ENCODE measurements at places on chromosomes 3 and 15. TPM values are rescaled to one million over a fixed set of nuclear protein-coding genes. Genes with fewer than 3 reads are reported as not detected.

- DNase-seq, result no peak
Observed at GRCh38 chr3:170162630-170163029, 18.9 kb downstream of the PHC3 start.

DNA sequence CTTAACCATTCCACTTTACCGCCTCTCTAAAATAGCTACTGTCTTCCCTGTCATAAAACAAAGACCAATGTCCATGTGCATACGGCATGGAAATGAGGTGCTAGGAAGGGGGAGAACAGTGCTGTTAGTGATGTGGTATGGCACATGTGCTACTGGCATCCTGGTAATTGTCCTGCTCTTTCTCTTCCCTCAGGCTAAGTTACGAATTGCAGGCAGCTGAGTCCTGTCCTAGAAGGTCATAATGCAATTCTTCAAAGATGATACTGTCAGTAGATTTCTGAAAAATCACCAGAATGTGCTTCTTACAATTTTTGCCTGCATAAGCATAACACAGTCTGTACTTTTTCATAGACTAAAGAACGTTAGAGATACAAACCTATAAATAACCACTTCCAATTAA lies 216.8 kb downstream of the RSL24D1 start:
- DNase-seq, result no peak

DNA sequence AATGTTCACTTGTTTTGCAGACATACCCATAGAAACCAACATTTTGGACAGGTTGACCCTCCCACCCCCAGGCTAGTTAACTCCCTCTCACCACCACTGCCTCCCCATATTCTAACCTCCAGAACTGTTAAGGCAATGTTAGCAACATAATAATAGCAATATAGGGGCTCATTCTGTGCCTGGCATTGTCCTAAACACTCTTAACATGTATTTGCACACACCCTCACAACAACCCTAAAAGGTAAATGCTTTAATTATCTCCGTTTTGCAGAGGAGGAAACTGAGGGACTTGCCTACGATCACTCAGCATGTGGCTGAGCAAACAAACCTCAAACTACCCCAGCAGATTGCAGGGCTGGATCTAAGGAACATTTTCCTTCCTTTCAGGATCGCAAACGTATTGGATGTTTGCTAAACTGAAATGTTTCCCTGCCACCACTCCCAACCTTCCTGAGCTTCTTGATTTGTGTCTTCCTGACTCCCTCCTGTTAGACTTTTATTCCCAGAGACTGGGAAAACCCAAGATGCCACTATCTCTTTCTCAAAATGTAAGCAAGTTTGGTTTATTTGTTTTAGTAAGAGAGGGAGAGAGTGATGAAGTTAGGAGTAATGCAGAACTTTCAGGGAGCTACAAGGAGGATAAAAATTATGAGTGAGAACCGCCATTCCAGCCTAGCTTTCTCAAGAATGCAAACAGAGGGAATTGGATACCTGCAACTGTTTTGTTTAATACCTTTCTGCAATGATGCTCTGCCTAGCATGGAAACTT lies 1.3 kb downstream of the SCG5 start:
- no peak for DNase-seq

GRCh38 chr3:89957451-89957850 lies 850.0 kb downstream of the EPHA3 start:
- no peak for DNase-seq

- DNase-seq, result peak; percentile 91
Observed at GRCh38 chr15:100627789-100628395, 25.5 kb downstream of the ASB7 start.

DNA sequence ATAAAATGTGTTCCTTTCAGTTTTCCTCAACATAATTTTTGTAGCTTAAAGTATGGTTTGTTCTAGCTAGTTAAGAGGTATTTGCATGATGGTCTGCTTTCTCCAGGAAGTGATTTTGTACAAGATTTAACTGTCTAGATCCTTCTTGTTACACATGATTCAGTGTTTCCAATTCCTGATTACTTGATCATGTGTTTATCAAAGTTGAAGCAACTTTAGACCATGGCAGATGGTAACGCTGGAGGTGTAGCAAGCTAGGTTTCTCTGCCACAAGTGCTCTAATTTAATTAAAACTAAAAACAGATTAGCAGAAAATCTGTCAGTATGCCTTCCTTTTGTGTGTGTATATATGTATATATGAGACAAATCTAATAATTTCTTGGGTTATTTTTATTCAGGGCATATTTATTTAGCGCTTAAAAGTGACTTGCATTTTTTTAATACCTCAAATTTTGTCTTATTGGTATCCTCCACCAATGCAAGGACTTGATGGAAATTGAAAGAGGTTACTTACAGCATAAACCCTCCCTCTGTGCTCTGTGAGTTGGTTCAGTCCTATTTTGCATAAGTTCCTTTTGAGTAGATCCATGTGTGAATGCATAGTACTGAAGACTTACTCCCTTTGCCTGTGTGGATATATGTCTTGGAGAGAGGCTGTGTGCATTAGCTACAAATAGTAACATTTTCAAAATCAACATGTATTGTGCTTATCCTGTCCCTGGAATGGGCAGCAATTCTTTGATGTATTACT lies 157.3 kb upstream of the CGNL1 start:
- no peak for DNase-seq

DNA sequence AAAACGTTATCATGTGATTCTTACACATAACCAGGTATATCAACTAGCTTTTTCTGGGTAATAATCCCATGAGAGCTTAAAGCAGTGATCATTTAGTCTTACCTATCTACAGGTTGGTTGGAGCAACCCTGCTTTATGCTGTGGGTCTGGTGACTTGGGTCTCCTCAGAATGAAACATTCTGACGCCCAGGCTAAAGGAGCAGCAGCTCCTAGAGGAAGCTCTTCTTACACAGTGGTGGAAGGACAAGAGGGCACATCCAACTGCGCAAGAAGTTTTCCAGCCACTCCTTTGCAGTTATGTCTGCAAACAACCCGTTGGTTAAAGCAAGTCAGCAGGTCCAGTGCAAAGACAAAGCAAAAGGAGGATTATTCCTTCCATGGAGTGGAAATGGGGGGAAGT lies 377.5 kb downstream of the EDEM1 start:
- DNase-seq, result peak; percentile 1

GRCh38 chr3:60594025-60594424 lies 657.2 kb downstream of the FHIT start:
- no peak for DNase-seq

DNA sequence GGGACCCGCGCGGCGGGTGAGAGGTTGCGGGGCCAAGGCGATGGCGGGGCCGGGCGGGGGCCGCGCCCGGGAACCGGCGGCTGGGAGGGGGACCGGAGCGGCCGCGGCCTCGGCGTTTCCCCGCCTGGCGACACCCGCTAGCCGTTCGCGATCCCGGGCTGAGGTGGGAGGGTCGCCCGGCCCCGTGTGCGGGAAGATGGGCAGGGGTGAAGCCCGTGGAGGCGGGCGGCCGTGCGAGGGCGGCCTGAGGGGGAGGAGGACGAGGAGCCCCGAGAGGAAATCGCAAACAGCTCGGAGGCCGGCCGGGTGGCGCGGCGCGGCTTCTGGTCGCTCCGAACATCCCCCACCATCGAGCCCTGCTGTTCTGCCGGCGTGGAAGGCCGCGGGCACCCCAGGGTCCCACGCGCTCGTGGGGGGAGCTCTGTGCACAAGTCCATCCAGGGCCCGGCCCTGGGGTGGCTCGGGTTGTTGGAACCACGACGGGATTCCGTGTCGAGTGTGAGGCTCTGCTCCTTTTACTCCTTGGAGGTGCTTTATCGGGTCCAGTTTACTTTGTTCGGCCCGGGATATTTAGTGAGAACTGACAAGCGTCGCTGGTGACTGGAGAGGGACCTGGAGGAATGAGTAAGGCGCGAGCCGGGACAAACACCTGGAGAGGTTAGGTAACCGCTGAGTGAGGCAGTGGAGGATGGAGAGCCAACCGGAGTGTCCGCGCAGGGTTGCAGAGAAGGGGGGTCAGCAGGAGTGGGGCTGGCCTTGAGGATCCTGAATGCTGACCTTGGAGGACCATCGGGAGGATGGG lies 728 bp downstream of the CRTC3 start:
- peak; percentile 64 for DNase-seq

GRCh38 chr3:167572991-167573390 lies 80.8 kb downstream of the WDR49 start:
- no peak for DNase-seq

DNA sequence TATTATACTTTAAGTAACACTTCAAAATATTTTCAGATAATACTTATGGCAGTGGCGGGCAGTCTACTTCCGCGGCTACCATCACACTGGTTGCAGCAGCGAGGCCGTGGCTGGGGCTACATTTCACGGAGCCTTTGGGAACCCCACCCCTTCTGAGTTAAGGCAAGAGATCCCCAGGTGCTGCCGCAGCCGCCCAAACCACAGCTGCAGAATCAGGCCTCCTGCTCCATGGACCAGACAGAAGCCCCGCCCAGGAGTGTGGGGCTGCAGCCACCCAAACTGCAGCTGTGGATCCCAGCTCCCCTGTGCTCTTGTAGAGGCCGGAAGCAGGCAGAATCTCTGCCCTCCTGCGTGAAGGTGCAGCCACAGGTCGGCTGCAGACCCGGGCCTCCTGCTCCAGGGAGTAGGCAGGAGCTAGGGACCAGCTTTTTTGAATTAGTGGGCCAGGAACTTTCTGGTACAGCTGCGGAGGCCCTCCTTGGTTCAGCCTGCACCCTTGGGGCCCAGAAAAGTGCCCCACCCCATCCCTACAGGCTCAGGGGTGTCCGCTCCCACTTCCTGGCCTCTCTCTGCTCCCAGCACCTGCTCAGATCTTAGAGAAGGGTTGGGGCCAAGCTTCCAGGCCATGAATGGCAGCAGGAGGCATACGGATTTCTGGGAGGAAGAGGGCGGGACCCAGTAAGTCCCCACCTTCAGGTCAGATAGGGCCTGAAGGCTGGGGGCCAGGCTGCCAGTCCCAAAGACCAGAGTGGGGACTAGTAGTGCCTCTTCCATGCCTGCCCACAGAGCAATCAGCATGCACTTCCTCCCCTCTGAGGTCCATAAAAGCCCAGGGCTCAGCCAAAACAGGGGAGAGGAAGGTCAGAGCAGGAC lies 1188.8 kb upstream of the CADM2 start:
- DNase-seq, result no peak

- DNase-seq, result no peak
Observed at GRCh38 chr3:143389388-143389787, 269.8 kb downstream of the CHST2 start.

GRCh38 chr3:176848431-176849214 lies 348.7 kb downstream of the TBL1XR1 start:
- DNase-seq, result no peak

Gene CACNA1D
- total RNA-seq, result 17.1 TPM

Gene BDH1
- total RNA-seq, result 51.5 TPM

Gene C3orf20
- total RNA-seq, result not detected

Gene PAQR5
- total RNA-seq, result 25.9 TPM

Gene CHDH
- total RNA-seq, result 54.6 TPM

Gene LRRIQ4
- not detected for total RNA-seq

Gene TM4SF18
- total RNA-seq, result 0.29 TPM

Gene MTFMT
- 17.1 TPM for total RNA-seq

Gene AGTR1
- total RNA-seq, result not detected

Data from HT-29 (cell line).